ENCODE measurements at places on chromosomes 2 and 18.

GRCh38 chr2:28970464-28971160, 10.5 kb upstream of the TOGARAM2 start:
- no peak for DNase-seq

DNA sequence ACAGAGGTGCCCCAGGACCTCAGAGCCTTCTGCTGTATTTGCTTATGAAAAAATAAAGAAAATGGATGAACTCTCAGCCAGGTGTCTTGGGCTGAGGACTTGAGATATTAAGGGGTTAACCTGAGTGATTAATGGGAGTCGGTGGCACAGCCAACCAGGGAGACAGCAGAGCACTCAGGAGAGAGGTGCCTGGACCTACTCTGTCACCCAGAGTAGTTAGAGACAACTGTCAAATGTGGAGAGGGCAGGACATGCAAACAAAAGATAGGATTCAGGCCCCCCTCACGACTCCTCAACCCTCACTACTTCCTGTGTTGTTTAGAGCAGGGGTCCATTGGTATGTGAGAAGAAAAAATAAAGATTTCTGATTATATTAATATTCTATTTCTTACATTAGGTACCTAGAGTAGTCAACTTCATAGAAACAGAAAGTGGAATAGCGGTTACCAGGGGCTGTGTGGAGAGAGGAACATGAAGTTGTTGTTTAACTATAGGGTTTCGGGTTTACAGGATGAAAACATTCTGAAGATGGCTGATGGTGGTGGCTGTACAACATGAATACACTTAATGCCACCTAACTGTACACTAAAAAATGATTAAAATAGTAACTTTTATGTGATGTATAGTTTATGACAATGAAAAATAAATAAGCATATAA, 28.6 kb upstream of the CETN1 start:
- no peak for DNase-seq

DNA sequence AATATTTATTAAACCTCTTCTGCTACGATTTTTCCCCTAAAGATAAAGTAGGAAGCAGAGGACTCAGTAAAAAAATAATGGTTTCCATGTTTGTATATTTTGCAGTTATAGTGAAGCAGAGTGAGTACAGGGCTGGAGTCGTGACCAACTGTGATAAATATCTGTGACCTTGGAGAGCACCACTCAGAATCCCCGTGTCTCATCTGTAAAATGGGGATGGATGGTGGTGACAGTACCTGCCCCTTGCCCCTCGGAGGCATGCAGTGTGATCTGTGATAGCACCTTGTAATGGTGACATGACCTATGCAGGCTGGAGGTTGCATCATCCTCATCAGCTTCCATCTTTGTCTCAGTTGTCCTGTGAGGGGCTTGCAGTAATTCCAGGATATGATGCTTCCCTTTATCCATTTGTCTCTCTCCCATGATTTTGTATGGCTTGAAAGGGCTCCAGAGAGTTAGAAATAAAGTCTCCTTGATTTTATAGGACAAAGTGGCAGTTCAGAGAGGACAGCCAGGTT, 5.5 kb downstream of the TTL start:
- DNase-seq = no peak

- DNase-seq = no peak
These were observed 360.8 kb downstream of the TNS1 start for GRCh38 chr2:217641960-217642359.

DNA sequence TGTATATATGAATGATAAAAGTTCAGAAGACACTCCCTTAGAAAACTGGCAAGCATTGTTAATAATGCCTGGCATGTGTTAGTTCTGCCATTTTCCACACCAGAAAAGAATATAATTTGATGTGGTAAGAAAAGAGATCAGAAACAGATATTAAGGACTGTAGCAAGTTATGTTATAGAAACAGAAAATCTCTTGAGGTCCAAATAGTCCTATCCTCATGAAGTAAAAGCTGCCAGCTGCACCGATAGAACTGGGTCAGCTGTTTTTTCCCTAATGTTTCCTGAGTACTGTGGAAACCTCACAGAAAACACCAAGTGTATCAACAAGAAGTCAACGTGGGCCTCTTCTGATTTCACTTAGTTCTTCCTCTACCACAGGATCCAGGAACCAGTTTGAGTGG, 56.9 kb upstream of the SDC1 start:
- DNase-seq = no peak

DNA sequence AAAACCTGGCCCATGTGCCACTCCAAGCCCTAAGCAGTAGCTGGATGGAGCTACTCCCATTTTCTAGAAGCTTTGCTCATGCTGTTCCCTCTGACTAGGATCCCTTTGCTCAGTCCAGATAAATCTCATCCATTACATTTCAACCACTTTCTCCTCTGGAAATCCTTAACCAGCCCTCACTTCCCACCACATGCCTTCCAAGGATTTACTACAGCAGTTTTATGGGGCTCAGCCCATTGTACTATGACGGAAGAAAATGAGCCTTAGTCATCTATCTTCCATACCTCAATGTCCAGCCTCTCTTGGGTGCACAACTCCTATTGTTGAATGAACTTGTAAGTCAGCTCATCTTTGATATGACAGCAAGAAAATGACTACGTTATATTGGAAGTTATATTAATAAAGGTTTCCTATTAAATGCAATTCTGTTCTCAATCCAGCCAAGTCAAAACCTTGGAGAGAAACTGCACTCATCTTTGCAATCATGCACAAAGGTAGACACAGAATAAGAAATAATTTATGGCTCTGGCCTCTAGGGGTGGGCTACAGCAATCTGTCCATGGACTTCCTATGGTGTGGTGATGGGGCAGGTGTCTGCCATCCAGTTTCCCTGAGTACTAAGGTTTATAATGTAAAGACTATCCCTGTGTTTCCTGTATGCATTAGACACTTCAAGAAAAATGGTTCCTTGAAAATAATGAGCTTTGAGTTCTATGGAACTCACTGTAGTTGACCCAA, 3.4 kb downstream of the B4GALT6 start:
- no peak for DNase-seq

GRCh38 chr2:219268294-219268693, 10.9 kb upstream of the DNAJB2 start:
- no peak for DNase-seq

DNA sequence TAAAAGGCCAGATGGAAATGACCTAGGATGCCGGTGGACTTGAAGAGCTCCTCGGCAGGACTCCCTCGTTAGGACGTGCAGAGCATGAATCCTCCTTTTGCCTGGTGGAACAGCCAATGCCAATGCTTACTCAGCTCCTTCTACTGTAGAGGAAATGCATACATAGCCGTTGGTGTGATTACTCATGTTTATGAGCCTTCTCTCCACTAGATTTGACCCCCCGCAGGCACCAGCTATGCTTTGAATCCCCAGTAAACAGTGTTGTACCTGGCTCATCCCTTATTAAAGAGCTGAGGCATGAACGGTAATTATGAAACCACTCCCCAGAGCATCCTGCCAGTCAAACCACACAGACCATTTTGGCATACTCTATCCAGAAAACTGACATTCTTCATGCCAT, 172.8 kb downstream of the ANTXR1 start:
- no peak for DNase-seq

DNA sequence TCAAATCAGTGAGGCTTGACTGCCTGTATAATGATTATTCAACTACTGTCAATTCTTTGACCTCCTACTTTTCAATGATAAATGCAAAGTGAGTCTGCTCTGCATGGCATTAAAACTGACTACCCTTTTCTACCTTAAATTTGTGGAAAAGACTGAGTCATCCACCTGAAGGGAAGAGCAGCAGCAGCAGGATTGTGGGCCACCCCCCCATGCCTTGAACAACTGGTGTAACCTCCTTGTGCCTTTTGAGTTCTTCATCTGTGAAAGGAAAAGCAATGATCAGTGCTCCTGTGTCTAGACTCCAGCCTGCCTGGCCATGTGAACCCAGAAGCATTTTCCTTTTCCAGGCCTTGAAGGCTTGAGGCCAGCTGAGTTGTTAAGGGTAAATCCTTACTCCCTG, 102.9 kb downstream of the OSR1 start:
- no peak for DNase-seq

DNA sequence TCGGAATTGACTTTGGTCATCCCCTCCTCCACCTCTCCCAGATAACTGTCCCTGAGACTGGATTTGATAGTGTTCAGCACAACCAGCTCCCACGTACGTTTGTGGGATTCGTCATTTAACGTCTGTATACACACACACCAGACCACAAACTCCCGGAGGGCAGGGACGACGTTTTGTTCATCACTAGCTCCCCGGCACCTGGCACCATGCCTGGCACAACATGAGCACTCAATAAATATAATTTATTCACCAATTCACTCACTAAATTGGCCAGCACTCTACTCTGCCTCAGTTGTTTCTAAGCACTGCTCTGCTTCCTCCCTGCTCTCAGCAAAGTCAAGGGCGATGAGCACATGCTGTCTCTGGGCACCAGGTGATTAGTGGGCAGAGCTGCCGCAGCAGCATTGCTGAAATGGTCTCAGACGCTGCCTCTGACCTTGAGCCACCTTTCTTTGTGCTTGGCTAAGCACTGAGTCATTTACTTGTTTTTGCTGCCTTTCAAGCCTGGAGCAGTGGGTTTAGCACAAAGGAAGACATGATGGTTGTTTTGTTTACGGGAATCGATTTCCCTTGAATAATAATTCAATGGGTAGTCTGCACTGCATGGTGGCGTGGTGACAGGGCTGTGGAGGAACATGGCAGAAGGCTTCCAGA, 19.3 kb upstream of the LOXHD1 start:
- DNase-seq = no peak

GRCh38 chr2:111930875-111931274, 32.5 kb downstream of the MERTK start:
- DNase-seq = no peak

GRCh38 chr2:138997856-138998517, 217.8 kb upstream of the NXPH2 start:
- no peak for DNase-seq

DNA sequence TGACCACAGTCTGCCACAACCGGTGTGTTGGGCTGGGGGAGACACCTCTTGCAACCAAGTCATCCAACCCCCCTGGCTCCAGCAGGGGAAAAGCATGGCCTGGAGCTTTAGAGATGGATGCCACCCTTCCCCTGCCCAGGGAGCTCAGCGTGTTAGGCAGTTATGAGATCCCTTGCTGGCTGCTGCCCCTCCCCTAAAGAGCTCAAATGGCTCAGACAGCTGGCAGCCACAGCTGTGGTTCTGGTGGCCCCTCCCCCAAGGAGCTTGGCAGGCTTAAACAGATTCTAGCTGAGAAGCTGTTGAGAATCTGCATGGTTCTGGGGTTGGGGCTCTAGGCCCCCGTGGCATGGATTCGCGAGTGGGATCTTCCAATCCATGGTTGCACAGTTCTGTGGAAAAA, 64.7 kb downstream of the TEX51 start:
- DNase-seq = no peak

GRCh38 chr2:160507046-160507407, 13.4 kb upstream of the RBMS1 start:
- no peak for DNase-seq

DNA sequence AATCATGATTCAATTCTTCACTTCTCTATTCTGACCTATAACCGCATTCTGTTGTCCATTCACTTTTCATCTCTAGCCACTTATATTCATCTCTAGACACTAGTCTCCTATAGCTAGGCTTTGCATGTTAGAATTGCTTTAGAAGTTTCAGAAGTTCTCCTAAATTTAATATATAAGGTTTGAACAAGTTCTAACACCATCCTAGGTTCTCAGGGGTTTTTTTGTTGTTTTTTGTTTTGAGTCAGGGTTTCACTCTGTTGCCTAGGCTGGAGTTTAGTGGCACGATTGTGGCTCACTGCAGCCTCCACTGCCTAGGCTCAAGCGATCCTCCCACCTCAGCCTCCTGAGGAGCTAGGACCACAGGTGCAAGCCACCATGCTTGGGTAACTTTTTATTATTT, 19.9 kb downstream of the WDSUB1 start:
- no peak for DNase-seq

DNA sequence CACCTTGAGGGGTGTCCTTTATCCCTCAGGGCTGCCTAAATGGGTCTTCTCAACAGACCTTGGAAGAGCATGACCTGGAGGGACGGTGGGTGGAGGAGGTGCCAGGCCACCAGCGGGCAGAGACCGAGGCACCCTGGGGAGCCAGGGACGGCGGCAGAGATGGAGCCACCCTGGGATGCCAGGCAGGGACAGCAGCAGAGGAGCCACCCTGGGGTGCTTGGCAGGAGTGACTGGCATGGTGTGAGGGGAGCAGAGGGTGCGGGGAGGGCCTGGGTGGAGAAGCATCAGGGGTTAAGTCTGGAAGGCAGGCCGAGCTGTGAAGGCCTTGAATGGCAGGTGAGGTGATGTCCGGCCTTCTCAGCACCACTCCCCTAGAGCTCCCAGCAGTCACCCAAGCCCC, 56.1 kb downstream of the CIB4 start:
- no peak for DNase-seq

DNA sequence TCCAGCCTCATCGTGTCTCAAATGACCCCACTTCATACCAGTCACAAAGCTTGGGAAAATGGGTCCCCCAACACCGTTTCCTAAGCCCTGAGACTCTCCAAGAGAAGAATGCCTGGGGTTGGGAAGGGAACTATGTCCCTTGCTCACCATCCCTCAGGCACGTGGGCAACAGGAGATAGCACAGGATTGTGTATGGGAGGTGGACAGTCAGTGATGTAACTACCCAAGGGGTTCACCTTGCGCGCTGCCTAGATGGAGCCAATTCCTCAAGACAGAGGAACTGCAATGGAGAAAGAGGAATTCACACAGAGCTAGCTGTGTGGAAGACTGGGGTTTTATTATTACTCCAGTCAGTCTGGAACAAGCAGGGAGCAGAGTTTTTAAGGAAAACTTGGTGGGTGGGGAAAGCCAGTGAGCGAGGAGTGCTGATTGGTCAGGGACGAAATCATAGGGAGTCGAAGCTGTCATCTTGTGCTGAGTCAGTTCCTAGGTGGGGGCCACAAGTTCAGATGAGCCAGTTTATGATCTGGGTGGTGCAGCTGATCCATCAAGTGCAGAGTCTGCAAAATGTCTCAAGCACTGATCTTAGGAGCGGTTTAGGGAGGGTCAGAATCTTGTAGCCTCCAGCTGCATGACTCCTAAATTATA, 13.8 kb upstream of the CXCR1 start:
- no peak for DNase-seq

- no peak for DNase-seq
These were observed 43.4 kb downstream of the PLCL1 start for GRCh38 chr2:197847651-197848401.

DNA sequence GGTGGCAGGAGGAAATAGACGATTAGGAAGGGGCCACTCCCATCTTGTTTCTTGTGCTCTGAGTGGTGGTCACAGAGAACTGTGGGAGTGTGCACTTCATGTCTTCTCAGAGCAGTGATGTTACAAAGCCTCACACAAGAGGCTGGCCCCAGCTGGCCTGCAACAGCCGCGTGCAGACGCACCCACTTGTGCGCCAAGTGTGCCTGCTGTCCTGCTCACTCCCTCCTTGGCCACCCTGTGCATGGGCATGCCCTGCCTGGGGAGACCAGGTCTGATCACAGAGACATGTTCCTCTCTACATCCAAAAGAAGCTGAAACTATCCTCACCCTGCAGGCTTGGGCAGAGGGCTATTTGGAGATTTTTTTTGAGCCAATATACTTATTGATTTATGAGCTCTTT, 108.4 kb downstream of the MRO start:
- no peak for DNase-seq

All from omental fat pad (tissue), 4 donors.